Type B pancreatic cell (in vitro differentiated cells): ENCODE measurements at places on chromosomes 1 and 21. TPM values are rescaled to one million over a fixed set of nuclear protein-coding genes. Genes with fewer than 3 reads are reported as not detected.

NBPF6 gene
- not detected in 2 replicates for total RNA-seq

SFPQ gene
- 256 and 445 TPM in 2 replicates for total RNA-seq

DNA sequence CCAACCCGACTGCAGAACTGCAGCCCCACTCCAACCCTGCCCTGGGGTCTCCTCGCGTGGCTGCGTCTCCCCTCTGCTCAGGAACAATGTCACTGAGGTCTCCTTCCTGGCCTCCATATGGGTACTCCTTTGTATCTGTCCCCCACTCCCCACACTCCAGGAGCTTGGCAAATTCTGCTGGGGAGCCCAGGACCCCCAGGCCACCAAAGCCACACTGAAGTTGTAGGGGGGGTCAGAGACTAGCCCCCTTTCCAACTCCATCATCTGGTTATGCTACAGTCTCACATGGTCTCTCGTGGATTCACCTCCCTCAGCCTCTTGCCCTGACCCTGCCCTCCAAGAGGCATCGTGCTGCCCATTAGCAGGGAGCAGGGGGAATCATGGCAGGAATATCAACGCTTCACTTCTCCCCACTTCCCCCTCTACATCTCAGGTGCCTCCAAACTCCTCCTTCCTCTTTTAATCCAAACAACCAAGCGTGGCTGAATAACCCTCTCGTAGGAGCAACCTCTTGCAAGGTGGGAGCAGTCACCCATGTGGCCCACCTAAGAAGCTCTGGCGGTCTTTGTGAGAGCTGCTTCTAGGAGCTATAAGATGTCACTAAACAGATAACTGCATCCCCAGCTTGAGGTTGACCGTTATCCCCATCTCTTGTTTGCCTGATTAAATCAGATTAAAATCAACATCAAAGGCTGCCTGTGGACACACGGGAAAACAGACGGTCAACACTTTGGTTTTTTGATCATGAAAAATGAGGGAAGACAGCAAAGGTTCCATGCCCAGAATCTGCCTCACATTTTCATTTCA, 86.4 kb downstream of the MIS18A start:
- peak; percentile 48 for DNase-seq
- peaks cover 6% of the 10 kb centered on the region for H3K27me3 ChIP-seq
- H3K4me3 ChIP-seq = no peak overlapping the region
- H3K4me1 ChIP-seq = peaks cover 4% of the 10 kb centered on the region
- H3K36me3 ChIP-seq = no peaks in the 10 kb centered on the region

DNA sequence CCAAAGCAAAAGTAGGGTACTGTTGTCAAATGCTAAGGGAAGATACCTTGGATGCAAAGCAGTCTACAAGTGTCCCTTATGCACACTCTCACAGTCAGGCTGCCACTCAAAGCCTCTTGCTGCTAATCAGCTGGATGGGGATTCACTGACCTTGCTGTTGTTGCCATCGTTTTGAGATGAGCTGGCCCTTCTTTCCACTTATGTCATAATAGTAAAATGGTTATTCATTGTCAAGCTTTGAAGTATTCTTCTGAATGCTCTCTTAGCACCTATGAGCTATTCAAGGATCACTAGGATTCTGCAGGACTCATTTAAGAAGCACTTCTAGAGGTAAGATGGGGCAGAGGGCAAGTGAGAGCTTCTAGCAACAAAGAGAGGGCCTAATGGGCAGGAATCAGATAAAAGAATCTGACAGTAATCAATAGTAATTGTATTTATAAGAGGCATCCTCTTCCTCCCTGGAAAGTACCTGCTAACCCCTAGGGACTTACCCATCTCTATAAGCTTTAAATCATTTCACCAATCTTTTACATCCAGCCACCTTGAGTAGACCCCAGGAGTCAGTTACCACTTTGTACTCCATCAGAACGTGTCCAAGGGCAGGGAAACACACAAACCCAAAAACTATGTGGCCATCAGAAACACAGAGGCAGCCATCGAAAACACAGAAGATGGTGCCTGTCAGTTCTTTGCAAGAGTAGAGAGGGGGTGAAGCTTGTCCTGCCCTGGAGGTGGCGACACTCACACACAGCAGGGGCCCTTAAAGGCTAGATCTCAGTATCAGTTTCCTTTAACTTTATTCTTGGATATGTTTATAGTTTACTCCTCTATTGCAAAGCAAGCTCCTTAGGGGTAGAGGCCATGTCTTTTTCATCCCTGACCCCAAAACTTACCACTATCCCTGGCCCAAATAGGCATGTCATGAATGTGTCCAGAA, 103.7 kb upstream of the NFIA start:
- no peaks in the 10 kb centered on the region for H3K36me3 ChIP-seq
- DNase-seq = no peak
- no peaks in the 10 kb centered on the region for H3K27me3 ChIP-seq
- H3K4me1 ChIP-seq = peaks cover 16% of the 10 kb centered on the region
- no peak overlapping the region for H3K27ac ChIP-seq

DNA sequence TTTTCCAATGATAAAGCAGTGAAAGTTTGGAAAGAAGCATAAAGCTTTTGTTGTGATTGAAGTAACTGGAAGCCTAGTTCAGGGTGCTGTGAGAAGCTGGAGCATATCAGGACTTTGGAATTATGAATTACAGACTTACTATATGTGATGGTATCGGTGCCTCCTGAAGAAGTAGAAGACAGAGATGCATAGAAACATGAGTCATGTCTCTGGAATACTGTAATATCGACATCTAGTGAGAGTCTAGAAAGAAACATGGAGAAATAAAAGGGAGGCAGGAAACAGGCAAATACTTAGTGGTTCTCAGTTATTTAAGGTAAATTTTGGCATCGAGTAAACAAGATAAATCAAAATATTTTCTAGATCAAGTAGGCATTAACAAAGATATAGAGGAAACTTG, 103.0 kb downstream of the CAMTA1 start:
- H3K27me3 ChIP-seq = no peaks in the 10 kb centered on the region
- no peak for DNase-seq
- H3K36me3 ChIP-seq = peaks cover 9% of the 10 kb centered on the region
- no peak overlapping the region for H3K27ac ChIP-seq
- H3K4me3 ChIP-seq = no peak overlapping the region

GRCh38 chr21:32578107-32578691, 7.1 kb downstream of the TCP10L start:
- no peaks in the 10 kb centered on the region for H3K4me1 ChIP-seq
- H3K4me3 ChIP-seq = no peak overlapping the region
- H3K27me3 ChIP-seq = peaks cover 21% of the 10 kb centered on the region
- peak; percentile 64 for DNase-seq
- no peaks in the 10 kb centered on the region for H3K36me3 ChIP-seq

GRCh38 chr21:31529406-31529805, 130.1 kb upstream of the SOD1 start:
- H3K27ac ChIP-seq = no peak overlapping the region
- no peak for DNase-seq
- peaks cover 54% of the 10 kb centered on the region for H3K4me1 ChIP-seq
- no peaks in the 10 kb centered on the region for H3K27me3 ChIP-seq
- H3K36me3 ChIP-seq = peaks cover 16% of the 10 kb centered on the region

GRCh38 chr1:199688774-199689173, 338.7 kb upstream of the NR5A2 start:
- peaks cover 8% of the 10 kb centered on the region for H3K27me3 ChIP-seq
- H3K4me3 ChIP-seq = no peak overlapping the region
- peaks cover 20% of the 10 kb centered on the region for H3K4me1 ChIP-seq

DNA sequence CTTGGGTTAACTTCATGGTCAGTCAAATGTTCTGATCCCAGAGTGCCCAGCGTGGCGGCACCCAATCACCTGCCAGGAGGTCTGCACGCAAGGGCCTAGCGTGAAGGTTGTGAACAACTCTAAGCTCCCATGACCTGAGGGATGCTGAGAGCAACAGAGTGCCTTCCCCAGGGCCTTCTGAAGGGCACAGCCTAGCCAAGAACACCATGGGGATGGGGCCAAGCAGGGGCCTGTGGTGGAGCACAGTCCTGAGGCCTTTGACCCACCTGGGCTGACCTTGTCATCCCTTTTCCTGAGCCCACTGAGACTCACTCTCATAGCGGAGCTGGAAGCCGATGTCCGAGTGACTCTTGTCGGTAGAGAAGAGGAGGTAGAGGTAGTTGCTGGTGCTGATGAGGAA, 138.8 kb upstream of the HMGB4 start:
- peaks cover 4% of the 10 kb centered on the region for H3K27me3 ChIP-seq
- no peaks in the 10 kb centered on the region for H3K4me1 ChIP-seq
- no peak overlapping the region for H3K27ac ChIP-seq
